ENCODE measurements at places on chromosomes 16 and 17.

DNA sequence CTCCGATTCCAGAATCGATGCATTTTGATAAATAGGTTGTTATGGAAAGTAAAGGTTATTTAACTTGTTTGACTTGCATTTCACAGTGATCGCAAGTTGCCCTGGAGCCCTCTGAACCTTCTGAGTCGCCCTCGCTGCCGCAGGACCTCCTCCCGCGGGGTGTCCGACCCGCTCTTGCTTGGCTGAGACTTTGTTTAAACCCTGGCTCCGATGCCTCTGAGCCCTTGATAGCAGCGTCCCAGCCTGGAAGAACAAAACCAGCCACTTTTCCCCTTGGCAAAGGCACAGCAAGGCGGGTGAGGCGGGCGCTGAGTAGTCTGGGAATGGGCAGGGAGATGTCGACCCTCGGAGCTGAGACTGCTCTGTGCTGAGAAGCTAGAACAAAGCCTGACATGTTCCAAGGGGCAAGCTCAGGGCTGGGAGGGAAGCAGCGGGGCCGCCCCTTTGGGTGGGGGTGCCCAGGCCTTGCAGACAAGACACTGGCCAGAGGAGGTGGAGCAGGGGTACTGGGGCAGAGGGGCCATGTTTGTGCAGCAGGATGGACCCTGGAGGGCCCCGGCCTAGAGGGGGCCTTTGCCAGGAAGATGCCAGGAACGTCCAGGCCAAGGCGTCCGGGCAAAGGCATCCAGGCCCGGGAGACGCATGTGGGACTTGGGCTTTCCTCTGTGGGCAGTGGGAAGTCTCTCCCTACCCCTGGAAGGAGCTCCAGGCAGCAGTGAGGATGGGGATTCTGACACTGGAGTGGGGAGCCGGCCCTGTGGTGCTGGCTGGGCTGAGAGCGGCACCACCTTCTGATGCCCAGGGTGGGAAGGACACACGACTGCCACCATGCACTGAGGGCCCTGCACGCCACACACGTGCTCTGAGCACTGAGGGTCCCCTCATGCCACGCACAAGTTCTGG lies 30.3 kb upstream of the CDH15 start:
- no peak for DNase-seq

DNA sequence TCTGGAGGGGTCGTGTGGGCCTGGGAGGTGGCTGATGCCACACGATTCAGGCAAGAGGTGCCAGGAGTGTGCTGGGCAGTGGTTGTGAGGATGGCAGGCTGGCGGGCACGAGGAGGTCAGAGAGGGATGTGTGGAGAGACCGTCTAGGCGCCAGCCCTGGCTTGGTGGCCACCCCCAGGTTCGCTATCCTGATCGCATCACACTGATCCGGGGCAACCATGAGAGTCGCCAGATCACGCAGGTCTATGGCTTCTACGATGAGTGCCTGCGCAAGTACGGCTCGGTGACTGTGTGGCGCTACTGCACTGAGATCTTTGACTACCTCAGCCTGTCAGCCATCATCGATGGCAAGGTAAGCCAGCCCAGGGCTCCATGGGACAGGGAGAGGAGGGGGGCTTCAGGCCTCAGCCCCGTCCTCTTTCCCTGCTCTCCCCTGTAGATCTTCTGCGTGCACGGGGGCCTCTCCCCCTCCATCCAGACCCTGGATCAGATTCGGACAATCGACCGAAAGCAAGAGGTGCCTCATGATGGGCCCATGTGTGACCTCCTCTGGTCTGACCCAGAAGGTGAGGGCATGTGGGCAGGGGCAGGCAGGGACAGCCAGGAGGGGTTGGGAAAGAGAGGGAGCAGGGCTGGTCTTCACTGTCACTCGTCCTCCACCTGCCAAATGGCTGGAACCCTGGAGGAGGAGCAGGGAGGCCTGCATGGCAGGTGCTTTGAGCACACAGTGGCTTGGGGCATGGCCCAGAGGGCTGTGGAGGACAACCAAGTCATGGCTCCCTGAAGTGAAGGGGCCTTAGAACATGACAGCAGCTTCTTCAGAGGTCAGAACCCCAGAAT lies 7.6 kb downstream of the PPP4C start:
- no peak for DNase-seq

- DNase-seq = peak; percentile 58
These were observed 146.4 kb downstream of the SOCS1 start for GRCh38 chr16:11109566-11109965.

- DNase-seq = no peak
These were observed 397.4 kb downstream of the SOX9 start for GRCh38 chr17:72518159-72518732.

DNA sequence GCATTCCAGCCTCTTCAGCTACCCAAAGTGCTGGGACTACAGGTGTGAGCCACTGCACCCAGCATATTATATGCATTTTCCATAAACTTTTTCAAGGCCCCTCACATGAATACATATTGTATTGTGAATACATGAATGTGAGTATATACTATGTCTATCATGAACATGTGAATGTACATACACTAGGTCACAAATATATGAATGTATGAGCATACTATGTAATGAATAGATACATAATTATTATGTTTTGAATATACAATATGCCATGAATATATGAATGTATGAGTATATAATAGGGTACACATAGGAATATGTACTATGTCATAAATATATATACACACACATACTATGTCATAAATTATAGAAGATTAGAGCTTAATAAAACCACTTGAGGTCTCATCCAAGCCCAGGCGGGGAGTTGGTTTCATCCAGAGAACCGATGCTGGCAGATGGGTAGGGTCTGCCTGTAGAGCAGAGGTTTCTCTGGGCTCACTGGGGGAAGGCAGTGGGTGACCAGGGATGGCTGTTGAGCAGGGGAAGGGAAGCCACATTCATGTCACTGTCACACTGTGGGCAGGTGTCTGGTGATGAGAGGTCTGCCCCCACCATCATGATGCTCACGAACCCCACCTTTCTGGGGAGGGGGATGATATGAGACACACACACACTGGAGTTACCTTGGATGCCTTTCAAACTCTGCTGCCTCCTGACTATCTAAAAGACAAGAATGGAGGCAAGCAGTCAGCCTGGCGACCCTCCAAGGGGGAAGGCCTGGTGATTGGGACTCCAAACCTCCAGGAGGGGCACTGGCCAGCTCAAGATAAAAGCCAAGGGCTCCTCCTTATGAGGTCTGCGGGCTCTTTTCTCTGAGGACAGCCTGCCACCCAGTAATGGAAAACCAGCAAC lies 7.3 kb downstream of the C16orf95 start:
- DNase-seq = no peak
